ENCODE measurements at places on chromosomes 16 and 17.

DNA sequence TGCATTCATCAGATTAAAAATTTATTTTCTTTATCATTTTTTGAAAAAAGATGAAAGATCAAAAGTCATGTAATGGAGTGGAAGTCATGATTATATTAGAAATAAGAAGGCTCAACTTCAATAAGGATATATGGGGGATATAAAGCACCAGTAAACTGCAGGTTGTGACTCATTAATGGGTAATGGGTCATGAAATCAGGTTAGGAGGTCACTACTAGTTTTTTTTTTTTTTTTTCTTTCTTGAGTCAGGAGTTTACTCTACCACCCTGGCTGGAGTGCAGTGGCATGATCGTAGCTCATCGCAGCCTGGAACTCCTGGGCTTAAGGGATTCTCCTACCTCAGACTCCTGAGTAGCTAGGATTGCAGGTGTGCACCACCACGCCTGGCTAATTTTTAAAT lies 14.3 kb downstream of the EFCAB13 start:
- no peak for DNase-seq

DNA sequence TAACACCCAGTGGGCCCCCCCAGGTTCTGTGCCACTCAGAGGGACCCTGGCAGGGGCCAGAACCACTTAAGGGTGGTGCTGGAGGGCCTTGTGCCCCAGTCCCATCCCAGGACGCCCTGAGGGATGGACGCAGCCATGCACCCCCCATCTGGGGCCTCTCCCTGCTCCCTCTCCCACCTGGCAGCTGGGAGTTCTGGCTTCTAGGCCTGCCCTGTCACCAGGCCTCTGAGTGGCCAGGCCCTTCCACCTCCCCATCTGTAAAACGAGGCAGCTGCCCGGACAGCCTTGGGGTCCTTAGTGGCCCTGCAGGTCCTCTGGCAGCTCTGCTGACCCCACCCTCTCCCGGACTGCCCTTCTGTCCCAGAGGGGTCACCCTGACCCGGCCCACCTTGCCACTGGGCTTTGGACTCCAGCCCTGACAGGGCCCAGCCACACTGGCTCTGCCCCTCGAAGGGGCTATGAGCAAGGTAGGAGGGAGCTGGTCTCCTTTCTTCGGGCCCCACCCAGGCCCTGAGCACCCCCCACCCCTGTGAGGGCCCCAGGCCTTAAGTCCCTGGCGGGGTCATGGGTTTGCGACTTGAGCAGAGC lies 12.3 kb downstream of the PAM16 start:
- DNase-seq, result no peak

- no peak for DNase-seq
These were observed 36.7 kb upstream of the PIK3R6 start for GRCh38 chr17:8904201-8904600.

- no peak for DNase-seq
These were observed 22.4 kb downstream of the UNK start for GRCh38 chr17:75806822-75807500.

DNA sequence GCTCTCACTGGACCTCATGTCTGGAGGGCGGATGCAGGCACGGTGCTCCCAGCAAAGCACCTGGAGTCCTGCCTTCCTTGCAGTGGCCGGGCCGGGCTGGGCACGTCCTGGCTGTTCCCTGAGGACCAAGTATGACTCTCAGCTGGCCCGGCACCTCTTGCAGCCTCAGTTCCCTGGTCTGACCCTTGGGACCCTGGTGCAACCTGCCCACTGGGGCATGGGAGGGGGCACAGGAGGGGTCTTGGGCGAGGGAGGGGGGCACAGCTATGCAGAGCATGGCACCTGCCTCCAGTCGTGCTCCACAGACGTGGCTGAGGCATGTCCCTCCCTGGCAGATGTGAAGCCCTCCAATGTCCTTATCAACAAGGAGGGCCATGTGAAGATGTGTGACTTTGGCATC lies 19.6 kb downstream of the MAP2K3 start:
- no peak for DNase-seq

GRCh38 chr17:64534187-64534586 lies 27.4 kb downstream of the CEP95 start:
- no peak for DNase-seq

GRCh38 chr17:9162275-9162985 lies 141.1 kb downstream of the NTN1 start:
- no peak for DNase-seq

GRCh38 chr17:49315551-49316257 lies 46.3 kb downstream of the ZNF652 start:
- DNase-seq, result peak; percentile 59

GRCh38 chr16:47047524-47048203 lies 74.2 kb upstream of the DNAJA2 start:
- DNase-seq, result no peak

- no peak for DNase-seq
These were observed 23.7 kb upstream of the CBX4 start for GRCh38 chr17:79862771-79863440.

GRCh38 chr16:87951552-87952538 lies 611 bp downstream of the BANP start:
- no peak for DNase-seq

GRCh38 chr16:84136331-84137125 lies 8.4 kb downstream of the HSDL1 start:
- DNase-seq, result no peak

- DNase-seq, result no peak
These were observed 10.7 kb downstream of the HPR start for GRCh38 chr16:72073560-72074230.

DNA sequence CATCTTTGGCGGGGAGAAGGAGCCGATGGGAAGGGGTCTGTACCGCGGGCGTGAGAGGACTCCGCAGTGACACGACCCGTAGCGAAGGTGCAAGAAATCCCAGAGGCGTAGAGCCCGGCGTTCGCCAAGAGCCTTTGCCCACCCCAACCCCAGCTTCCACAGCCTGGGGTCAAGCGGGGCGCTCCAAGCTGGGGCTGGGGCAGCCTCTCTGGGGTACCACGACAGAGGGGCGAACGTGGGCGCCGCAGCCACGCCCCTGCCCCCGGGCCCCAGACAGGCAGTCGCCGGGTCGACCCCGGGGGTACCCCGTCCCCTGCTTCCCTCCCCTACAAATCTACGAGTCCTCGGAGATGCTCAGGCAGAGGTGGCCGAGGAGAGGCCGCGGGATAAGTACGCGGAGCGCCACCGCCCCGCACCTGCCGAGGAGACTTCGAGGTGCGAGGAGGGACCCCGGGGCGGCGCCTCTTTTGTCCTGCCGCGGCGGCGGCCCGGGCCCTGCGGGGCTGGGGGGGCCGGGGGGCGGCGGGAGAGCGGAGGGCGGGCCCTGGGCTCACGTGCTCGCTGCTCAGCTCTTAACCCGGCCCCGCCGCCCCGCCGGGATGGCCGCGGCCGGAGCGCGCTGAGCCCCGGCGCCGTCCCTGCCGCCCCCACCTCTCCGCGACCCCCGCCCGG lies at the start of gene ADAM11:
Gene ADAM11 (plus strand): TSS at position 575 of the 672 bp plus-strand sequence. CDS start 212 bp downstream, outside the sequence.
- no peak for DNase-seq

GRCh38 chr17:72206376-72206775 lies 85.6 kb downstream of the SOX9 start:
- DNase-seq, result no peak

All from activated T-helper 1 cell treated with anti-CD3 and anti-CD28 coated beads, Interleukin-2, amount 50 U/mL, for 16 hours (primary cell).